T-helper 22 cell (primary cell): ENCODE measurements at places on chromosomes 3 and 15.

DNA sequence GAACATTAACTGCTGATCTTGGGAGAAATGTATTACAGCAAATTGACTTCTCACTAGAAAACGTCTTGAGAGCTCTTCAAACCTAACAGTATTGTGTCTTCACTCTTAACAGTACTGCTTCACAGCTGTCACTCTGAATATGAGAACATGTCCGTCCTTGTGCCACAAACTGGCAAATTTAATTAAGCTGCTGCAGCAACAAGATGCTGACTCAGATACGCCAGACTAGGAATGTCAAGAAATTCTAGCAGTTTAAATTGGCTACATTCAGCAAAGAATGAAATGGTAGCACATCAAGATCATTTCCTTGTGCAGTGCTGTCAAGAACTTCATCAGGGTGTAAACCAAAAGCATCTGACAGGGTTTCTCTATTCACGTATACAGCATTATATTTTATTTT lies 7.6 kb downstream of the ICE2 start:
- no peak for DNase-seq

- DNase-seq: no peak
Measured at GRCh38 chr3:192299921-192300320, 427.4 kb downstream of the FGF12 start.

DNA sequence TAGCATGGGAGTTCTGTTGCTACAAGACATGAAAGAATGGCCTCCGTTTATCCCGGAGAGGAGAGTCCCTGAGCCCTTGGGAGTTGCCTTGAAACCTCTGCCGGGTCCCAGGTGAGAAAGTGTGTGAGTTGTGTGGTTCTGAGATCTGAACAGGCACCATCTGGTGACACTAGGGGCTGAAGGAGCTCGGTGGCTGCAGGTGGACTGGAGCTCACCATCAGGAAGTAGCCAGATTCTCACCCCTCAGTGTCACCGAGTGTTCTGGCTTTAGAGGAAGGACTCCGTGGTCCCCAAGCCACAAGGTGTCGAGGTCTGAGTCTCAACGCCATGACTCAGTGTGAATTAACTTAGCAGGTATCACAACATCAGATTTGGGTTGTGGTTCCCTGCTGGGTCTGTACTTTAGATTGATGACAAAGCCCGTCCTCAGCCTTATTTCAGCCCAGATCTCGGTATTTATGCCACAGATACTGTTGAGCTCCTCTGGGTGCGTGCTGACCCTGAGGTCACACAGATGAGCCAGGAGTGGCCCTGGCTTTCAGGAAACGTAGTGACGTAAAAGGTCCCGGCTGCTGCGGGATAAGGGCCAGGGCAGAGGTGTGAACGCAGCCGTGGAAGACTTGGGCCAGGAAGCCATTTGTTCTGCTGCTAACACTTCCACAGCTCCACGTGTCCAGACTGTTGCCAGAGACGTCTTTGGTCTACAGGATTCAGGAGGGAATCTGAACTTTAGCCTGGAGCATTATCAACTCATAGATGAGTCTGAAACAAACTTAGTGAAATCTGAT lies 54.4 kb downstream of the PGPEP1L start:
- no peak for DNase-seq

- DNase-seq: no peak
Measured at GRCh38 chr3:128170866-128171516, 17.7 kb downstream of the EEFSEC start.

GRCh38 chr15:34056911-34057310 lies 17.9 kb upstream of the AVEN start:
- DNase-seq: no peak
